Activated naive CD4-positive, alpha-beta T cell treated with anti-CD3 and anti-CD28 coated beads, Interleukin-2, amount 10 ng/mL, durations not matched to agents 7 days and 5 days (primary cell): ENCODE measurements at places on chromosomes 2 and 18.

DNA sequence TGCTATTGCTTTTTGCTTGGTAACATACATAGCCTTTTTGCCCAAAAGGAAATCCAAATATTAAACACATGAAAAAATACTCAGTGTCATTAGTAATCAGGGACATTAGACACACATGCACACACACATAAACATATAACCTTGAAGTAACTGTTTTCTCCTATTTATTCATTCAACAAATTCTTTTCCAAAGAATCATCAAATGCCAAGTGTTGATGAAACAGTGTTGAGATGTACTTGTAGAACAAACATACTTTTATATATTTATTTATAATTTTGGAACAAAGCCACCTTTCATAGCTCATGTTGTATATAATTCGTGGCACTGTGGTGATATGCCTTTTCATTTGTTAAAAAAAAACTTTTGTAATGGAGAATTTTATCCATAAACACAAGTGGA is 81.0 kb downstream of the APLF start:
- no peak for DNase-seq

- DNase-seq, result no peak
Observed at GRCh38 chr2:58535990-58536389, 294.9 kb upstream of the FANCL start.

- no peak for DNase-seq
Observed at GRCh38 chr2:158670292-158670691, 124.8 kb upstream of the DAPL1 start.

GRCh38 chr2:179251870-179252269 is 12.8 kb downstream of the SESTD1 start:
- DNase-seq, result no peak

DNA sequence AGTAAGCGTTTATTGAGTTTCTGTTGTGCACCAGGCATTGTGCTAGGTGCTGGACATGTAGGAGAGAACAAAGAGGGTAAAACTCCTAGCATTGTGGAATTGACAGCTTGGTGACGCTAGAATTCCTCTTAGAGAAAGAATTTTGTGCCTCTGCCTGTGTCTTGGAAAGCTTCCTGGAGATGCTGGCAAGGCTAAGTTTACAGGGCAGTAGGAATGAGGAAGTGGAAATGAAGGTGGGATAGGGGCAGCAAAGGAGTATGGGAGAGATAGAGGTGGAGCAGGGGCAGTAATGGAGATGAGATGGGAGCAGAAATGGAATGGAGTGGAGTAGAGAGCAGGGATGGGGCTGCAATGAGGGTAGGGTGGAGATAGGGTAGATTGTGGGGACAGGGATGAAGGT is 29.8 kb downstream of the GPR39 start:
- no peak for DNase-seq

GRCh38 chr18:29912351-29912750 is 1130.2 kb downstream of the DSC3 start:
- DNase-seq, result no peak

GRCh38 chr2:29841386-29842004 is 79.9 kb downstream of the ALK start:
- peak; percentile 33 for DNase-seq

GRCh38 chr2:188969651-188970050 is 4.5 kb upstream of the COL3A1 start:
- no peak for DNase-seq

- DNase-seq, result no peak
Observed at GRCh38 chr2:9162841-9163240, 43.8 kb upstream of the ASAP2 start.

DNA sequence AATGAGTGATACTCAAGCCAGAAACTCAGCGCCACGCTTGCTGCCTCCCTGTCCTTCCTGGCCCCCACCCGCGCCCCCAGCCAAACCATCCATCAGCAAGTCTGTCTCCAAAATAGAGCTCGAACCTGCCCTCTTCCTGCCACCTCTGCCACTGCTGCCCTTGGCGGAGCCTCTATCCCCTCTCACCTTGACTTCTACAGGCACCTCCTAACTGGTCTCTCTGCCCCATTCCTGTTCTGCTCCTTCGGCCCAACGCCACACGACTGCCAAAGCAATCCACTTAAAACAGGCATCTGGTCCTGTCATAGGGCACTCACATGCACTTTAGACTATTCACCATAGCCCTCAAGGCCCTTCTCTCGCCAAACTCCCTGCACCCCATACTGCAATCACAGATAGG is 210.3 kb upstream of the SMAD2 start:
- no peak for DNase-seq

GRCh38 chr2:10867692-10868420 is 43.9 kb upstream of the KCNF1 start:
- no peak for DNase-seq

- DNase-seq, result no peak
Observed at GRCh38 chr18:825891-826585, 14.0 kb upstream of the YES1 start.

DNA sequence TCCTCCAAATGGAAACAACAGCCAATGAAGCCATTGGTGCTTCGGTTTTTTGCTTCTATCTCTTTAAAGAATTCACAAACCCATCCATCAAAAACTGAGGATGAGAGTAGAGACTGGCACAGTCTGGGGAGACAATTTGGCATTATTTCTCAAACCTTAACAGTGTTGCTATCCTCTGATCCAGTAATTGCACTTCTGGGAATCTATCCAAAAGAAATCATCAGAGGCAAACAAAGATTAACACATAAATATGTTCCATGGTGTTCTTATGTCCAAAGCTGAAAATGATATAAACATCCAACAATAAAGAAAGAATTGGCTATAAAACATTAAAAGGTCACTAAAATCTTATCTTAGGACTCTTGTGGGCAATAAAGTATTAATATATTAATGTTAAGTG is 35.1 kb downstream of the REEP1 start:
- DNase-seq, result no peak

GRCh38 chr18:9139400-9140039 is 2.9 kb downstream of the ANKRD12 start:
- no peak for DNase-seq
